ENCODE measurements at places on chromosomes 7 and 10.

- DNase-seq, result no peak
Measured at GRCh38 chr7:21616091-21616490, 73.3 kb downstream of the DNAH11 start.

GRCh38 chr10:35795131-35795824 lies 153.2 kb upstream of the FZD8 start:
- no peak for DNase-seq

- DNase-seq, result no peak
Measured at GRCh38 chr10:52637592-52637991, 135.0 kb downstream of the MBL2 start.

DNA sequence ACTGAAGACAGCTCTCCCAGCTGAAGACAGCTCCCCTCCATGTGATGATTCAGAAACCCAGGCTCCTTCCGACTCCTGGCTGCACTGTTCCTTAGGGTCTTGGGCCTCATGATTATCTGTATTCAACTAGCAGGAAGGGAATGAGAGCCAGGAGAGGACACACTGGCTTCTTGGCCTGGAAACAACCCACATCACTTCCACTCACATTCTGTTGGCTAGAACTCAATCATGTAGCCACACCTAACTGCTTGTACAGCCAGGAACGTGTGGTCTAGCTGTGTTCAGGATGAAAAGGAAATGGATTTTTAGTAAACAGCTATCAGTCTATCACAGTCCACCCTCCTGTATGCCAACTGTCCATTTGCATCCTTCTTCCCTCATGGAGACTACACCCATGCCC lies 30.5 kb upstream of the XPNPEP1 start:
- no peak for DNase-seq

- DNase-seq, result no peak
Measured at GRCh38 chr7:82964150-82964882, 198.4 kb downstream of the PCLO start.

DNA sequence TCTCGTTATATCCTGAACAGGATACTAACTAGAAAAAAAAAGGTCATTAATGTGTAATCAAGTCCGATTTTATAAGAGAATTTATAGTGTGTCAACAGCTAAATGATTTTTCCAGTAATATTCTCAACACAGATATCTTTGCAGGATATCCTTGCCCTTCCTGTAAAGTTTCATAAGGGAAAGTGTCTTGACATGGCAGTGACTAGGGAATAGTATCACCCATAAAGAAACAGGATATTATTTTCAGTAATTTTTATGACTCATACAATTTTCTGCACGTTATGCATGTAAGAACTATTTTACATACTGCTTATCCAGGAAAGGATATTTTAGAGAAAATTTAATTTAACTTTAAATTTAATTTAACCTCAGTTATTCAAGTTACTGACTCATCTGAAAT lies 19.5 kb upstream of the PNLIP start:
- no peak for DNase-seq

- no peak for DNase-seq
Measured at GRCh38 chr10:123666318-123667236, at the start of gene GPR26. GPR26 (plus strand) TSS chr10:123666355; CDS start chr10:123666408, 53 bp downstream.

DNA sequence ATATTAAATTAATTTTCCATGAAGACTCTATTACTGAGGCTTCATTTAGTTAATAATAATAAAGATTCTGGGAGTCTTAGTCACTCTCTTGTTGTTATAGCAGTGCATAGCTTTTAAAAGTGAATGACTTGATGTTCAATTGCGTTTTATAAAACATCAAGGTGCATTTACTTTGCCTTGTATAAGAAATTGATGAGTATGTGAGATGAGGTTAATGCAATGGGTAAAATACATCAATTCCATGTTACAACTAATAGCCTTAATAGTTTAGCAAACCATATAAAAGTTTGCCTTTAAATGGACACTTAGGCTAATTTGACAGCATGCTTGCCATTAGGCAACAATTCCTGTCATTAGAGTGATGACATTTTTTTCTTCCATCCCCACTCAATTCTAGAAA lies 173.6 kb upstream of the TEX47 start:
- DNase-seq, result no peak

GRCh38 chr7:28879105-28879504 lies 79.0 kb downstream of the TRIL start:
- DNase-seq, result no peak

All from AG04449 (cell line).